ENCODE measurements at places on chromosomes 11 and 22.

DNA sequence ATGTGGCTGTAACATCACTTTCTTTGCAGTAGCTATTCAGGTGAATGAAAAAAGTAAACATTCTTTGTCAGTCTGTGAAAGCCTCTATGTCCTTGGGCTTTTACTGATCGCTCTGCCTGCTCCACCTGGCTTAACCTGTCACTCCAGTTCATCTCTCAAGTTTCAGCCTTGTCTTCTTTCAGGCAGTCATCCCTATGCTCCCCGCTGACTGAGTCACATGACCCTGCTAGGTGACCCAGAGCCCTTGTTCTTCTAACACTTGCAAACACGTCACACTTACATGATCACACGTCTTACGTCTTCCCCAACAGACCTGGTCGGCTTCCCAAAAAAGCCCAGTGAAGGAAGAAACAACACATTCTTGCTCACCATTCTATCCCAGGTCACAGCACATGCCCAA is 499.3 kb upstream of the TENM4 start:
- no peak for DNase-seq

DNA sequence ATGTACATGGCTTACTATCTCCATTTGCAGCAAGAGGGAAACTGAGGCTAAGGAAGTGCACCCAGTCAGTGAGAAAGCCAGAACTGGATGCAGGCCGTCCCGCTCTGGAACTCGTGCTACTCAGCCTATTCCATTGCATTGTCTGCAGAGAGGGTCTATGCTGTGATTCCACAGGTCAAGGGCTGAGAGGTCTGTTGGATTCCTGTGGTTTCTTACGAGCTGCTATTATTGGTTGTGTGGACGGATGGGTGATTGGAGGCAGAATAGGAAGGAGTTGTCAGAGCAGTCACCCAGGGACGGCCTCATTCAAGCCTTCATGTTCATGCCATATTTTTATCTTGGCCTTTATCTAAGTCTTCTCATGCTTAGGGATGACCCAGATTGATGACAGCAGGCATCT is 33.4 kb downstream of the SCGB1A1 start:
- no peak for DNase-seq

DNA sequence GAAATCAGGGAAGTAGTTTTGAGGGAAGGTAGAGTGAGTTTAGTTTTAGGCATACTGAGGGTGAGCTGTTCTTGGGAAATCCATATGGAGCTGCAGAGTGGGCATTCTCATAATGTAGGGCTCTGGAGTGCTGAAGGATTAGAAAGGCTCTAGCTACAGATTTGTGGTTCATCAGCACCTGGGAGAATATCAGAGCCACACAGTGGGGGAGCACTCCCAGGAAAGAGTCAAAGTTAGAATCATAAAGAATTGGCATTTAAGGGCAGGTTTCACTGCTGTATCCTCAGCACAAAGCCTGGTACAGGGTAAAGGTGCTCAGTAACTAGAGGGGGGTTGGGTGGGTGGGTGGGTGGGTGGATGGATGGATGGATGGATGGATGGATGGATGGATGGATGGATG is 52.5 kb downstream of the SLN start:
- DNase-seq = no peak

DNA sequence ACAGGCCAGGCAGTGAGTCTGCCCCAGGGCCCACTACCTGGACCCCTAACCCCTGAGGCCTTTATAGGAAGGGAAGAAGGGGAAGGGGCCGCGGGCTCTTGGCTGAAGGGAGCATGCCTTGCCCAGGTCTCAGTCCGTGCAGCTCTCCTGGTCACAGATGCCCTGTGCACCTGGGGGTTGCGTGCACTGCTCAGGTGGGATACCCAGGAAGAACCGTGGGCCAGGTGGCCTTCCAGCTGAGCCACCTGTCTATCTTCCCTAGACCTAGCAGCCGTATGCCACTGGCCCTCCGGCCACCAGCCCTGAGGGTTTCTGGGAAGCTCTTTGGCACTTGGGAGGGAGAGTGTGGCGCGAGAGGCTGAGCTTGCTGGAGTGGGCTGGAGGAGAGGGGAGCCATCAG is 1178.6 kb downstream of the BRD1 start:
- DNase-seq = no peak

- no peak for DNase-seq
Measured at GRCh38 chr11:127895776-127896175, 691.6 kb downstream of the ETS1 start.

- DNase-seq = no peak
Measured at GRCh38 chr11:44524751-44525201, 40.7 kb upstream of the CD82 start.

GRCh38 chr11:94857337-94857736 is 89.2 kb downstream of the AMOTL1 start:
- no peak for DNase-seq

DNA sequence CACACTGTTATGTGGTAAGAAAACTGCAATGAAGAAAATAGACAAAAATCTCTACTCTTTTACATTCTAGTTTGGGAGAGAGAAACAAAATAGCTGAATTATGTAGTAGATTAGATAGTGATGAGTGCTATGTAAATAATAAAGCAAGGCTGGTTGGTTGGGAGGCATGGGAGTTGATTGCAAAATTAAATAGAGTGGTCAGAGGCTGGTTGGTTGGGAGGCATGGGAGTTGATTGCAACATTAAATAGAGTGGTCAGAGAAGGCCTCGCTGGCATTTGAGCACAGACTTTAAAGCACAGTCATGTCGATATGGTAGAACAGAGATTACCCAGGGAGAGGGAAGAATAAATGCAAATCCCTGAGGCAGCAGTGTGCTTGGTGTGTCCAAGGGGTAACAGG is 22.4 kb downstream of the SIK2 start:
- no peak for DNase-seq

GRCh38 chr11:70735976-70736375 is 337.6 kb downstream of the CTTN start:
- DNase-seq = no peak

DNA sequence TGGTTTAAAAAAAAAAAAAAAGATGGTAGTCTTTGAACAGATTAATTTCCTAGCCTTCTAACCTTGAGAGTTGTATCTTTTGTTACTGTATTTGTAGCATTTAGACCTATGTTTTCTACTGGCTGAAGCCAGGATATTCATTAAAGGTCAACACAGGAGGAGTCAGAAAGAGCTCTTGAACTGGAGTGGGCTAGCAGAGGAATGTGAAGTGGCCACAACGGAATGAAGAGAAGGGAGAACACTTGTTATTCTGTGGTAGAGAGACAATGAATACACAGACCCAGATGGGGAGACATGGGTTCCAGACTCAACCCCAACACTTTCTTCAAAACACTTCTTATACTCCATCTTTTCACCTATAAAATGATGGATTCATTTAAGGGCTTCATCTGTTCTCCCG is 88.1 kb downstream of the RELT start:
- no peak for DNase-seq

GRCh38 chr22:38228873-38229740 is 27.3 kb downstream of the MAFF start:
- DNase-seq = no peak

GRCh38 chr22:39946503-39947219 is 13.5 kb upstream of the TMA7B start:
- DNase-seq = no peak

- DNase-seq = no peak
Measured at GRCh38 chr22:36771356-36772063, 4.4 kb downstream of the IFT27 start.

DNA sequence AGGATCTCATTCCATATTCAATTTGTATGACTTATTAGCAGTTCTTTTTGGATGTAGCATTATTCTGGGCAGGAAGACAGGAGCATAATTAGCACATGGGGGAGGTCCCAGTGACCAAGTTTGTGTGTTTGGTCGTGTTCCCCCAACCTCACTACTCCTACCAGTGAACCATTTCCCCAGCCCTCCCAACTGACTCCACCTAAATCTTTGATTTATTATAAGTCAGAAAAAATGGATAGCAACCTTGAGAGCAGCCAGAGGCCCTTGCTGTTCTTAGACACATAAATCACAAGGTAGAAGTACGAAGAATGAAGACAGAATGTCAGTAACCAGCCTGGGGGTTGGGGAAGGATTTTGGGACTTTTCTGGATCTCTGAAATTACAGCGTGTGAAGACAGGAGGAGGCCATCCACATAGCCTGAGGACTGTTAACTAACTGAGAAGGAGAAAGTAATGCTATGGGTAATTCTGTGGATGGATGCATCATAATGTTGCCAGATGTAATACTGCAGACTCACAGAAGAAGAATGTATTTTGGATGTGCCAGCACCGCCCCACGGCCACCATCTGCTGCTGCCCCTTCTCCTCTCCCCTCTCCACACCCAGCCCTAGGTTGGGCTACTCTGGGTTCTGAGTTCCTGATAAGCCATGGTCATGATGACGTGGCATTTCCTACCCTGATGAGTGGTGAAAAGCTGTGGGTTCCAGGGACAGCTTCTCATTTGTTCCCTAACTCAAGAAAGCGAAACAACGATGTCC is 124.3 kb upstream of the TTC12 start:
- DNase-seq = no peak

- DNase-seq = no peak
Measured at GRCh38 chr11:30740091-30740490, 153.9 kb upstream of the MPPED2 start.

DNA sequence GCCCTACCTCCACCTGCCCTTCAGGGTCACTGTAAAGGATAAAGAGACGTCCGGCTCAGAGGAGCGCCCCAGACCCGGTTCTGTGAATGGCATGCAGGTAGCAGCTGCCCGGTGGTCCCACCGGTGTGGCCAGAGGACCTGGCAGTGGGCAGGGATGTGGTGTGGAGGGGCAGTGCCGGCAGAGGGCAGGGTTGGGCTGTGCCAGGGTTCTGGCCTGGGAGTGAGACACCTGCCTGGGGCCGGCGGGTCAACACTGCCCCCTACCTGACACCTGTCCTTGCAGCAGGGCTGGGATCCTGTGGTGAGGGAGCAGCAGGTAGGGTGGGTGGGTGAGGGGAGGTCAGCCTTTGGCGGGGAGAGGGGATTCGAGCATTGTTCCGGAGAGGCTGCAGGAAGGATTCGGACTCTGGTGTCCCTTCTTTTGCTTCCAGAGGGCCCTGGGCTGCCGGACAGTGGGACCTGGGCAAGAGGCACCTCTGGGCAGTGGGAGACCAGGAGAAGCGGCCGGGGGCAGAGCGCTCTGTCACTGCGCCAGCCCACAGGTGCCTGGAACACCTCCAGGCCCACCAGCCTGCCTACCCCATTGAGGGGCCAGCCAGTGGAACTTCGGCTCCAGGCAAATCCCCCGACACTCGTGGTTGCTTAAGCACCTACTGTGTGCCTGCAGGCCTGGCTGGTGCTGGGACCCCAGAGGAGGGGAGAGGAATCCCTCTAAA is 1.6 kb upstream of the PHLDA2 start:
- DNase-seq = no peak

DNA sequence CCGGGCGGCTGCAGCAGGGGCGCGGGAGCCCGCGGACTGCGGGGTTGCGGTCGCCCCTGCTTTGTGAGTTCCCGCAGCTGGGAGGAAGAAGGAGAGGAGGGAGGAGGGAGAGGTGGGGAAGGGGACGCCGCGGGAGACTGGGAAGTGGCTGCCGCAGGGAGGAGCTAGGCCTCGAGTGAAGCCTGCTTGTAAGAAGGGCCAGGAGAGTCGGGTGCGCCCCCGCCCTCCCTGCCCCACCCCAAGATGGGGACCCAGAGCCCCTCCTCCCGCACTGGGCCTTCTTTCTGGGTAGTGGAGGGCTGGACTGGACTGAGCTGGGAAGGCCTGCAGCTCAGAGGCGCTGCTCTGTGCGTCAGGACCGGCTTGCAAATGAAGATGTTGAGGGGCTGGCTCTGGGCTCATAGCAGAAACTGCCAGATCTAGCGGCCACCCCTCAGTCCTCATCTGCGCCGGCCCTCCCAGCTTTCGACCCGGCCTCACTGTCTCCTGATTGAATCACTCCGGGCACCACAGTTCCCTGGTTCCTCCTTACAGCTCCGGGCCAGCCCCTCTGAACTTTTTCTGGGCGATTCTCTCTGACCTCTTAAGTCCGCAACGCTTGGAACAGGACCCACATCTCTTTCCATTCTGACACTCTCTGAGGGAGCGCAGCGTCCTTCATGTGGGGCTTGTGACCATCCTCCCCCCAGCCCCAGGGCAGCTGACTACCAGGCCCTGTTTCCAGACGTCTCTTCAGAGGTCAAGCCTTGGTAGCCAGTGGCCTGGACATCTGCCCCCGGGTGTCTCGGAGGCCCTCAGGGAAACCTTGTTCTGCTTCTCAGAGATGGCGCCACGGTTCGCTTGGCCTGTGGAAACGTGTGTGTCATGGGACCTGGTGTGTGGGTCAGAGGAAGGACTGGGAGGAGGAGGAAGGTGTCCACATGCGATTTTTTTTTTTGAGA is 21.9 kb downstream of the SERPINH1 start:
- no peak for DNase-seq

- no peak for DNase-seq
Measured at GRCh38 chr11:85170184-85170583, 457.0 kb downstream of the DLG2 start.

DNA sequence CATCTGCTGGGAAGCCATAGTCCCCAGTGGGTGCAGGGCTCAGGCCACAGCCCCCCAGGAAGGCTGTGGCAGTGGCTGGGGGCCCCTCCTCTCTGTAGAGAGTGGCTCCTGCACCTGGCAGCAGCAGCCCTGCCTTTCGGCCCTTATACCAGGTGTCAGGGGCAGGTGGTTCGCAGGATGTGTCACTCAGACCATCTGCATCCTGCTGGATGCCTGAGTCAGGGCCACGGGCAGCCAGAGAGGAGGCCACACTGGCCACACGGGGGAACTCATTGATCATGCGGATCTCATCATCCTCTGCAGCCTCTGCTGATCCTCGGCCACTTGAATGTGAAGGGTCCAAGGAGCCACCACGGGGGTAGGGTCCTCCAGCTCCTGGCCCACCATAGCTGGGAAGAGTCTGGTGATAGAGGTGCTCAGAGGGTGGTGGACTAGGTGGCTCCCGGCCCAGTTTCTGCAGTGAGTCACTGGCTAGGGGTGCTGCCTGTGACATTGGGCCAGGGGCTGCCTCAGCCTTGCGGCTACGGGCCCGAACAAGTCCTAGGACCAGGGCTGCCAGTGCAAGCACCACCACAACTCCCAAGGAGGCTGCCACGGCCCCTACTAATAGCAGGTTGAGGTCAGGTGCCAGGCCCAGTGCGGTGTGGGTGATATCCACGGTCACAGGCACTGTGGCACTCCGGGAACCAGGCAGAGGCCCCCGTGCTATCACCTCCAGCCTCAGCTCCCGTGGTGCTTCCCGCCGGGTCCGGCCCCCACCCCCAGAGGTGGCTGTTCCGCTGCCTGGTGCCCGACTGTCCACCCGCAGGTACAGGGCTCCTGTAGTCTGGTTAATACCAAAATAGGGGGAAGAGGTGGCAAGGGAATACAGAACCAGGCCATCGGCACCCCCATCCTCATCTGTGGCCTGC is 3.3 kb upstream of the TPP1 start:
- no peak for DNase-seq

- DNase-seq = no peak
Measured at GRCh38 chr22:36351921-36352802, 35.6 kb downstream of the MYH9 start.

- DNase-seq = no peak
Measured at GRCh38 chr11:134074766-134075165, 5.9 kb downstream of the JAM3 start.

GRCh38 chr11:75820645-75821044 is 5.6 kb downstream of the UVRAG start:
- DNase-seq = no peak
